Activated naive CD4-positive, alpha-beta T cell treated with Interleukin-2 at 50 U/mL for 16 hours (primary cell): ENCODE measurements at places on chromosomes 5 and 9.

- no peak for DNase-seq
These were observed 170.4 kb downstream of the SYK start for GRCh38 chr9:90972057-90972456.

DNA sequence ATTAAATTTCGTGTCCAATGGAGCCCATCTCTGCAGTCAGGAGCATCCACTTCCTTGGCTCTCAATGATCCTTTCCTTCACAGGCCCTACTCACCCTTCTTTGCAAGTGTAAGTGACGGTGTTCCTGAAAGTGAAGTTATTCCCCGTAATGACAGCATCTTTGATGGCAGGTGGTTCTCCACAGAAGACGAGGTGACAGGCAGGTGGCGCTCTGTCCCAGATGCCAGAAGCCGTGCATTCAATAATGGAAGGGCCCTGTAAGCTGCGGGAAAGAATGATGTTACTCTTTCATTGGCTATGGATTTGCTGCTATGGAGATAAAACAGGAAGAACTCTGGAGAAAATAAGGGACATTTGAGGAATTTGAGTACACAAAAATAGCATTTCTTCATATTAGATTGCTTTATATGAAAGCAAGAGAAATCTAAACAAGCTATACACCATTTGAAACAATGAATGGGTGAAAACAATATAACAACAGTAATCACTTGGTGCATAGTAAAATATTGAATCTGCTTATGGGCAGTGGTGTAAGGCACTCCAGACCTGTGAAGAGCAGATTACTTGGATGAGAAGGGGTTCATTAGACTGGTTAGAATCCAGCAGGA is 89.9 kb upstream of the TXNDC8 start:
- DNase-seq: no peak

DNA sequence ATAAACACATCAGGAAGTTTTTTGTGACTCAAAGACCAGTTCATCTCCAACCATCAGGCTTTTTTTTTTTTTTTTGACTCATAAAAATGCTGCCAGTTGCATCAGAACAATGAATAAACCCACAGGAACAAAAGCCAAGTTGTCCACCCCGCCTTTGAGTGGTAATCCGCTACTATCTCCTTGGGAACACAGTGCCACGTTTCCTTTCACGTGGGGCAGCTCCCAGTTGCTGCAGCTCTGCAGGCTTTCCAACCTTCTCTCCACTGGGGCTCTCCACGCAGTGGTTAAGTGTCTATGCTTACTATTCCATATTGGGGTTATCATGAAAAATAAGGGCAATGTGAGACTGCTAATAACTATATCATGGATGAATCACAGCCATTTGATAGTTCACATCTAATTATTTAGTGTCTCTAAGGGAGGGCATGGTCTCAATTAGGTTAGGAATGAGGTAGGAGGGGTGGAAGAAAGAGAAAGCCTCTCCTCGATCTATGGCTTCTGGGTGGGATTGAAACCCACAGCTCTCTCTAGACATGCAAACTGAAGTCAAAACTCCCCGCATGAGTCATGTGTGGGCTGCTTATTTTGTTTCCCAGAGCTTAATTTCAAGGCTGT is 55.8 kb upstream of the ACTBL2 start:
- DNase-seq: no peak

GRCh38 chr9:68651280-68651893 is 53.7 kb upstream of the PIP5K1B start:
- DNase-seq: no peak

- DNase-seq: no peak
These were observed 15.9 kb downstream of the FBXW5 start for GRCh38 chr9:136928591-136928990.
